ENCODE measurements at places on chromosomes 16 and 17. TPM values are rescaled to one million over a fixed set of nuclear protein-coding genes. Genes with fewer than 3 reads are reported as not detected.

- H3K36me3 ChIP-seq, result no peaks in the 10 kb centered on the region
- no peak overlapping the region for H3K4me3 ChIP-seq
- no peak overlapping the region for H3K27ac ChIP-seq
These were observed 11.4 kb upstream of the ITPRIPL2 start for GRCh38 chr16:19102187-19102872.

GRCh38 chr17:7513850-7514419, 29.8 kb downstream of the POLR2A start:
- no peak overlapping the region for H3K4me3 ChIP-seq
- H3K4me1 ChIP-seq, result no peaks in the 10 kb centered on the region
- DNase-seq, result no peak
- no peaks in the 10 kb centered on the region for H3K27me3 ChIP-seq
- no peak overlapping the region for H3K27ac ChIP-seq

GRCh38 chr17:1312261-1312870, 32.9 kb downstream of the TRARG1 start:
- H3K27ac ChIP-seq, result no peak overlapping the region
- H3K4me3 ChIP-seq, result no peak overlapping the region
- peaks cover 28% of the 10 kb centered on the region for H3K27me3 ChIP-seq
- no peak for DNase-seq
- H3K4me1 ChIP-seq, result no peaks in the 10 kb centered on the region
- no peaks in the 10 kb centered on the region for H3K36me3 ChIP-seq

GRCh38 chr17:55572599-55572998, 61.3 kb upstream of the SMIM36 start:
- no peak overlapping the region for H3K27ac ChIP-seq
- DNase-seq, result no peak
- no peaks in the 10 kb centered on the region for H3K4me1 ChIP-seq
- peaks cover 3% of the 10 kb centered on the region for H3K27me3 ChIP-seq
- H3K4me3 ChIP-seq, result no peak overlapping the region

- peaks cover 6% of the 10 kb centered on the region for H3K36me3 ChIP-seq
- no peak overlapping the region for H3K27ac ChIP-seq
- H3K4me3 ChIP-seq, result no peak overlapping the region
- no peaks in the 10 kb centered on the region for H3K27me3 ChIP-seq
These were observed 26.4 kb upstream of the MAPK3 start for GRCh38 chr16:30149250-30149930.

DNA sequence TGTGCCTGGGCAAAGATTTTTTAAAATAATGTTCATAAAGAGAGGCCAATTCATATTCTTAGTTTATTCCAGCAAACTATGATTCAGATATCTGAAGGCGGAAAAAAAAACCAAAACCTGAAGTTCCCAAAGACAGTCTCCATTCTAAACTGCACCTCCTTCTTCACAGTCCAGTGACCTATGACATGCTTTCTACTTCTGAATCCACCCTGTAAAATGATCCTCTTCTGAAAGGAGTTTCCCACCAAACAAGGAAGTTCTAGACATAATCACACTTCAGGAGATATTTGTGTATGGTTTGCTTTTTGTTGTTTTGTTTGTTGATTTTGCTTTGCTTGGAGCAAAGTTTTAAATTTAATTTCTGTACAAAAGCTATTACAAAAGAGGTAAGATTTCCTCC, 12.9 kb upstream of the CHST4 start:
- DNase-seq, result no peak
- H3K27me3 ChIP-seq, result peaks cover 5% of the 10 kb centered on the region
- no peaks in the 10 kb centered on the region for H3K36me3 ChIP-seq
- H3K4me3 ChIP-seq, result no peak overlapping the region

DNA sequence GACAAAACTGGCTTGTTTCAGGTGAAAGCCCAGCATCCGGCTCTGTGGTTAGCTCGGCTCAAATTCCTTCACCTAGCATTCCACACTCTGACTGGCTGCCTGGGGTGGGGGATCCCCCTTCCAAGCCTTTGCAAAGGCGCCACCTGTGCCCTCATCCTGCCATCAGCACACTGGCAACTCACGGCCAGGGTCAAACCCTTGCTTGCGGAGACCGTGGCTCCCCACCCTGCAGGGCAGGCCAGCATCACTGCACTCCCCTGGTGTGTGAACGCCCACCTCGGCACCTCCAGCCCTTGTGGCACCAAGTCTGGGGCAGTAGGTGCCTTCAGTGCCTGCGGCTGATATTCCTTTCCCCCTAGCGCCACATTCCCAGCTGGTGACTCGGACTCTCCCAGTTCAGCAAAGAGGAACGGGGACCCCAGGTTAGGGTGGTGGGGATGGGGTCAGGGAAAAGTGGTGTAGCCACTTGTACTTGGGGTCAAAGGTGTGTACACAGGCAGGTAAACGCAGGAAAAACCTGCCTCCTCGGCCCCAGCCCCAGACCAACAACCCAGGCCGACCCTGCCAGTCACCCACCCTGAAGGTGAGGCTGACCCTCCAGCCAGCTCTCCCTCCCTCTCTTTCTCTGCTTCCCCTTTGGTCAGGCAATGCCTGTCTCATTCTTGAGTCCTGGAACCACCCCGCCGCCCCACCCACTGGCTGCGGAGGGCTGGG, 1.1 kb downstream of the FLII start:
- H3K27ac ChIP-seq, result peak overlapping the region; percentile 90
- DNase-seq, result peak; percentile 27
- no peaks in the 10 kb centered on the region for H3K27me3 ChIP-seq
- H3K36me3 ChIP-seq, result peaks cover 5% of the 10 kb centered on the region
- peaks cover 25% of the 10 kb centered on the region for H3K4me1 ChIP-seq

DNA sequence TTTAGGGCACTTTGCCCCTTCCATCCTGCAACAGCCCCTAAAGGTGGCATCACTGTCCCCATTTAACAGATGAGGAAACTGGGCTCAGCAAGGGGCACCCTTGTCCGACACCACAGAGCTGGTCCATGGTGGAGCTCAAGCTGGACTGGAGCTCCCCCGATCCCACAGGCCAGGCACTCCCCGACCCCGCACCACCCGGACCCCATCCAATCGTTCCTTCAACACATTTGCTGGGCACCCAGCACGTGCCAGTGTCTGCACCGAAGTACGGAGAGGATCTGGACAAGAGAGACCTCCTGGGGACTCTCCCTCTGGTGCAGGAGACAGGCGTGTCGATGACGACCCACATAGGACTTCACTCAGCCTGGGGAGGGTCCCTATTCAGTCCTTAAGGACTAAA, 13.4 kb downstream of the EMC6 start:
- no peak overlapping the region for H3K4me3 ChIP-seq
- no peaks in the 10 kb centered on the region for H3K27me3 ChIP-seq
- H3K36me3 ChIP-seq, result no peaks in the 10 kb centered on the region
- no peak overlapping the region for H3K27ac ChIP-seq
- no peak for DNase-seq

DNA sequence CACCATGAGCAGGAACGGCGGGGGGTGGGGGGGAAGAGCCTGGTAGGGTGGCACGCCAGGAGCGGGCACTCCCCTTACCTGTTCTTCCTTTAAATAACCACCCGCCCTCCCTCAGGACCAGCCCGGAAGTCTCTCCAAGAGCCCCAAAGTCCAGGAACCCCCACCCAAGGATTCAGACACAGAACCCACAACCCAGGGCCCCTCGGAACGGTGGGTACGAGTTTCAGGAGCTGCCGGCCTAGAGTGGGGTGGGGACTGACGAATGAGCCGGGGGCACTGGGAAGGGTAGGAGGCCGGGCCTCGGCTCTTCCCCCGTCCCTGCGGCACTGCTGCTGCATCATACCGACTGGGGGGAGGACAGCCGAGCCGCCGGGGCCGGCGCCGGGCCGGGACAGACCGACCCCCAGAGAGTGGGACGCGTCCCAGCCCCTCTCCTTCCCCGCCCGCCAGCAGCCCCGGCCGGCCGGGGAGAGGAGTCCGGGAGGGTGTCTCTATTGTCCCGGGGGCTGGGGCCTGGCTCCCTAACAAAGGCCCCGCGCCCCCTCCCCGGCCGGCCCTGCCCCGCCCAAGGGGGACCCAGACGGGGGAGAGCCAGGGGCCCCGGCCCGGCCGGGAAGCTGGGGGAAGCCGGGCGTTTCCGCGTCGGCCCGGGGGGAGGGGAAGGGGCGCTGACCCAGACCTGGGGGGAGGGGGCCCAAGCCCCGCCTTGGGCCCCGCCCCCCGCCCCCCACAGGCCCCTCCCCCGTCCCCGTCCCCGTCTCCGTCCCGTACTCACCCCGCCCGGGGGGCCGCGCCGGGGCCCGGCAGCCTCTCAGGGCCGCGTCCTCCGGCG, 747 bp downstream of the ATXN7L3 start:
- peaks cover 5% of the 10 kb centered on the region for H3K36me3 ChIP-seq
- H3K27ac ChIP-seq, result peak overlapping the region; percentile 90
- peaks cover 39% of the 10 kb centered on the region for H3K4me1 ChIP-seq
- H3K27me3 ChIP-seq, result no peaks in the 10 kb centered on the region
- H3K4me3 ChIP-seq, result peak overlapping the region; percentile 86

DNA sequence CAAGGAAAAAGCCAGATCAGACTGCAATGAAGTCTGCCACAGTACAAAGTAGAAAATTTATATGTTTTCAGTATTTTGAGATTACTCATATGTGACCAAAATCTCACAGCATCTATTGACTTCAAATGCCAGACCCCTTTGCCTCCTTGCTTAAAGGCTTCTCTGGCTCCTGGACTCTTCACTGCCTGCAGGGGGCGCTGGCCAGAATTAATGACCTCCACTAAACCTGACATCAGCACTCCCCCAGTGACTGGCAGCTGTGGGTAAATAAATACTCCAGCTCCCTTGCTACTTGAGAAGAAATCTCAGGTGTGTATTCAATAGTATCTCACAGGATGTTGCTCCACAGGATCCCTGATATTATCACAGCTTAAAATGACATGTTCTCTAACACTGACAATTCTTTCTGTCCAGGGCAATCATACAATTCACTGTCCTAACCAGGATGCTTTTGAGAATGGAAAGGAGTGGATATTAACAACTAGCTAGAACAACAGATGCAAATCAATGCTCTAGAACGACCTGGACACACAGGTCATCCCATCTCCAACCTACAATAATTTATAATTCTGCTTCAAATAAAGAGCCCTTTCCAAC, 4.0 kb downstream of the BECN1 start:
- peaks cover 19% of the 10 kb centered on the region for H3K4me1 ChIP-seq
- H3K27me3 ChIP-seq, result no peaks in the 10 kb centered on the region
- H3K4me3 ChIP-seq, result no peak overlapping the region

GRCh38 chr17:42274812-42275526, 1.2 kb downstream of the STAT5B start:
- peaks cover 17% of the 10 kb centered on the region for H3K36me3 ChIP-seq
- H3K27me3 ChIP-seq, result no peaks in the 10 kb centered on the region
- H3K27ac ChIP-seq, result peak overlapping the region; percentile 92
- H3K4me1 ChIP-seq, result peaks cover 51% of the 10 kb centered on the region
- DNase-seq, result no peak
- H3K4me3 ChIP-seq, result peak overlapping the region; percentile 94

DNA sequence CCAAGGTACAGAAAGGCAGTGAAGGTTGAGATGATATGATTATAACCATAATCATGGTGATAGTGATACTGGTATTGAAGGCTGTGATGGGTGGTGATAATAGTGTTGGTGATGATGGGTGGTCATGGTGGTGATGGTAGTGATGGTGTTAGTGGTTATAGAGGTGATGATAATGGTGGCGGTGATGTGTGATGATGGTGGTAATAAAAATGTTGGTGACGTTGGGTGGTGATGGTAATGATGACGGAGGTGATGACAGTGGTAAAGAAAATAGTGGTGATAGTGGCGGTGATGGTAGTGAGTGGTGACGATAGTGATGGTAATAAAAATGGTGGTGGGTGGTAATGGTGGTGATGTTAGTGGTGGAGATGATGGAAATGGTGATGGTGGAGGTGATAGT, 65.1 kb upstream of the KDM8 start:
- no peaks in the 10 kb centered on the region for H3K27me3 ChIP-seq
- no peak for DNase-seq
- H3K4me3 ChIP-seq, result no peak overlapping the region
- H3K4me1 ChIP-seq, result no peaks in the 10 kb centered on the region

GRCh38 chr16:51982715-51983680, 563.9 kb downstream of the TOX3 start:
- H3K4me3 ChIP-seq, result no peak overlapping the region
- no peaks in the 10 kb centered on the region for H3K4me1 ChIP-seq
- H3K27me3 ChIP-seq, result no peaks in the 10 kb centered on the region

GRCh38 chr16:81891736-81892364, 112.8 kb downstream of the PLCG2 start:
- H3K4me1 ChIP-seq, result no peaks in the 10 kb centered on the region
- no peak overlapping the region for H3K27ac ChIP-seq
- H3K27me3 ChIP-seq, result no peaks in the 10 kb centered on the region
- no peak for DNase-seq
- no peaks in the 10 kb centered on the region for H3K36me3 ChIP-seq

DNA sequence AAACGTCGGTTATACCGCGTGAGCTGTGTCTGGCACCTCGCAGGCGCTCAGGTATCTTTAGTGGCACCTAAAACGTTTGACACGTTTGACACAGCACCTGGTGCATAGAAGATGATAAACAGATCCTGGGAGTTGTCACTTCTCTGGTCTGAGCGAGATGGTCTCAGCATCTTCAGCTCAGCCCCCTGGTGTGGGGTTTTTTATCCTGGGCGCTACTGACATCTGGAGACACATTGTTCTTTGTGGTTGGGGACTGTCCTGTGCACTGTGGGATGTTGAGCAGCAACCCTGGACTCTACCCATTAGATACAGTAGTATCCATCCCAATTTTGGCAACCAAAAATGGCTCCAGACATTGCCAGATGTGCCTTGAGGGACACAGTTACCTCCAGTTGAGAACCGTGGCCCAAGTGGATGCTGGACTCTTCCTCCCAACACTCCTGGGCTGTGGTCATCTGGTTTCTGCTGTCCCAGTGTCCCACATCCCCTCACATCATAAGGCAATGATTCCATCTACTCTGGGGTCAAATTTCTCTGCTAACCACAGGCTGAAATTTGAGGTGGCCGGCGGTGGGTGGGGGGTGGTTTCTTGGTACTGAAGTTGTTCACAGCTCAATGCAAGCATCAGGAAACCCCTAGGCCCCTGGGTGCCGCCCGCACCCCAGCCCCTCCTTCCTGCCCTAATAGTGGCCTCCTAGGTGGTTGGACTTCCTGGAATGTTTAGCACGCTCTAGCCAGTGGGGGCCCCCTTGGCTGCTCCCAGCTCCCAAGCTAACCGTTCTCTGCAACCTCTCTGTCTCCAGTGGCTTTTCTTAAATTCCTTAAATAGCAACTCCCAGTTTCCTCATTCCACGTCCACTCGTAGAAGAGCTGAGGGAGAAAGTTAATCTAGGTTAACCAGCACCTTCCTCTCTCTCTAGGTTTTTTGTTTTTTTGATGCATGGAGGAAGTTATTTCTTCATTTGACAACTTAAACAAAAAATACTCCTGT, 124.8 kb downstream of the ABCC1 start:
- H3K27me3 ChIP-seq, result no peaks in the 10 kb centered on the region
- no peak for DNase-seq
- H3K4me1 ChIP-seq, result peaks cover 10% of the 10 kb centered on the region
- no peak overlapping the region for H3K27ac ChIP-seq
- peaks cover 24% of the 10 kb centered on the region for H3K36me3 ChIP-seq
- no peak overlapping the region for H3K4me3 ChIP-seq

GRCh38 chr16:53583401-53583800, 80.4 kb upstream of the AKTIP start:
- no peaks in the 10 kb centered on the region for H3K4me1 ChIP-seq
- H3K36me3 ChIP-seq, result no peaks in the 10 kb centered on the region
- H3K27me3 ChIP-seq, result no peaks in the 10 kb centered on the region

- H3K36me3 ChIP-seq, result peaks cover 57% of the 10 kb centered on the region
- no peaks in the 10 kb centered on the region for H3K27me3 ChIP-seq
- peaks cover 92% of the 10 kb centered on the region for H3K4me1 ChIP-seq
- no peak for DNase-seq
- peak overlapping the region; percentile 58 for H3K4me3 ChIP-seq
- peak overlapping the region; percentile 92 for H3K27ac ChIP-seq
These were observed 36.3 kb downstream of the GRB7 start for GRCh38 chr17:39774047-39774446.

The MARVELD3 gene
- not detected for total RNA-seq

The TAC4 gene
- not detected for total RNA-seq

The TTYH2 gene
- 6.5 TPM for total RNA-seq

Measured in activated naive CD8-positive, alpha-beta T cell treated with anti-CD3 and anti-CD28 coated beads for 36 hours (primary cell).